ENCODE measurements at places on chromosomes 4 and X. TPM values are rescaled to one million over a fixed set of nuclear protein-coding genes. Genes with fewer than 3 reads are reported as not detected.

TRIM2 gene
- 105 TPM for total RNA-seq

LIMCH1 gene
- 15.1 TPM for total RNA-seq

ADRA2C gene
- 6.1 TPM for total RNA-seq

PDLIM5 gene
- total RNA-seq = 72.5 TPM

POF1B gene
- not detected for total RNA-seq

RFC1 gene
- total RNA-seq = 69.3 TPM

TIMP1 gene
- 69.4 TPM for total RNA-seq

HTR2C gene
- total RNA-seq = 0.07 TPM

PPM1K gene
- total RNA-seq = 17.6 TPM

PF4V1 gene
- total RNA-seq = not detected

GATA1 gene
- not detected for total RNA-seq

EDNRA gene
- 6.9 TPM for total RNA-seq

UBE2K gene
- 79.3 TPM for total RNA-seq

RAB9B gene
- 3.7 TPM for total RNA-seq

GPR173 gene
- total RNA-seq = 13.0 TPM

TMEM255A gene
- 0.70 TPM for total RNA-seq

ZNF711 gene
- total RNA-seq = 24.0 TPM

MAP7D2 gene
- total RNA-seq = 6.5 TPM

BEX2 gene
- 19.2 TPM for total RNA-seq
